ENCODE measurements at places on chromosomes 2 and 18. TPM values are rescaled to one million over a fixed set of nuclear protein-coding genes. Genes with fewer than 3 reads are reported as not detected.

DNA sequence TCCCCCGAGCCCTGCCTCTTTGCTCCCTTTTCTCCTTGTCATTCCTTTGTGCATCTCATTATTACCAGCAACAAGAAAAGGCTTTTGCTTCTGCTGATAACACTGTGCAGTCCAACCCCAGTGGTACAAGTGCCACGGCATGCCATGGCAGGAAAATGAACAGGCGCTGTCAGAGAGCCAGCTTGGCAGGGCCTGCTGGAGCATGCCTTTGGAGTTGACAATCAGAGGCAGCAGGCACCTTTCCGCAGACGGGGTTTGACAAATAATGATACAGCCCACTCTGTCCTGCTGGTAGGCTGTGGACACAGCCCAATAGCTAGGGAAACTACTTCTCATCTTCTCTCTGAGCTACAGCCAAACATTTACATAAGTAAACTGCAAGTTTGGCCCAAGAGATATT lies 243.9 kb upstream of the LRRTM1 start:
- H3K27me3 ChIP-seq = no peaks in the 10 kb centered on the region
- DNase-seq = no peak

- no peaks in the 10 kb centered on the region for H3K4me1 ChIP-seq
- DNase-seq = no peak
- H3K4me3 ChIP-seq = no peak overlapping the region
- H3K27me3 ChIP-seq = no peaks in the 10 kb centered on the region
Measured at GRCh38 chr18:75063615-75064512, 145.1 kb downstream of the PTGR3 start.

DNA sequence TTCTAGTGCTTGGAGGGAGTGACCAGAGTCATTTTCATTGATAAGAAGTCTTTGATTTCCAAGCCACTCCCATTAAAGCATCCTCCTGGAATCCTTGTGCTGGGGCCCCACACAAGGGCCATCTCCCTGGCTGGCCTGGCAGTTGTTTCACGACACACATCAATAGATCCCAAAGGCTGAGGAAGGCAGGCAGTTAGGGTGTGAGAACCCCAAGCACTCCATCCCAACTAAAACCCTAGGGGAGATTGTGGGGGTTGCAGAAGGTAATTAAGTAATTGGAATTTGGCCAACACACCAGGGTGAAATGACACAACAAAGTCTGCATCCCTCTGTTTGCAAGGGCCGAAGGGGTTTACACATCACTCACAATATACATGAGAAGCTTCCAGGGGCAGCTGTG lies 578.1 kb upstream of the SYT4 start:
- DNase-seq = no peak
- no peaks in the 10 kb centered on the region for H3K36me3 ChIP-seq
- no peak overlapping the region for H3K27ac ChIP-seq
- H3K27me3 ChIP-seq = no peaks in the 10 kb centered on the region
- no peak overlapping the region for H3K4me3 ChIP-seq

DNA sequence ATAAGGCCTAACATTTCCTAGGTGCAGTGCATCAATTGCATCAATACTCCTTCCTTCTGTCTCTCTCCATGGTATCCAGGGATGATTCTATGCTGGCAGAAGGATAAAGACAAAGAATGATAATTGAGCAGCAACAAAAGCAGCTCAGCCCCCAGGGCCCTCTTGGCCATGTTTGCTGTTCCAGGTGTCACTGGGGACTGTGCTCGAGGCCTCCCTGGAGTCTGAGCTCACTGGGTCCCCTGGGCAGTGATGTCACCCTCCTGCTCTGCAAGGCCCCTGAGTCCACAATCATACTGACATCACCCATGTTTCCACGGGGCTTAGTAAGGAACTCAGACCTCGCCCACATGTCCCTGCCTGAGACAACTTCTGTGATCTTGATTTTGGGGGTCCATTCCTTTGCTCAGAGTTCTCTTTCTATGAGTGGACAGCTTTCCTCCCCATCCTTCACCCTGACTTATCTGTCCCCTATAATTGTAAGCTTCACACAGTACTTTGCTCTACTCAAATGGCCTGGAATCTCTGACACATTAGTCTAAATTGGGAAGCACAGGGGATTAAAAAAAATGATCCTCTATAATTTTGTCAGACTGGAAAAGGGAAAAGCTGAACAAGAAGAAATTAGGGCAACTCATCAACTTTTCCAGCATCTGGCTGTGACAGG lies 15.8 kb upstream of the EXOC6B start:
- no peak overlapping the region for H3K4me3 ChIP-seq
- H3K4me1 ChIP-seq = no peaks in the 10 kb centered on the region
- DNase-seq = no peak
- H3K27me3 ChIP-seq = no peaks in the 10 kb centered on the region
- no peaks in the 10 kb centered on the region for H3K36me3 ChIP-seq

- no peaks in the 10 kb centered on the region for H3K27me3 ChIP-seq
- H3K4me3 ChIP-seq = no peak overlapping the region
- no peak overlapping the region for H3K27ac ChIP-seq
- no peaks in the 10 kb centered on the region for H3K36me3 ChIP-seq
- H3K4me1 ChIP-seq = no peaks in the 10 kb centered on the region
Measured at GRCh38 chr18:55981712-55982475, 393.9 kb upstream of the TCF4 start.

- no peaks in the 10 kb centered on the region for H3K27me3 ChIP-seq
- H3K36me3 ChIP-seq = peaks cover 3% of the 10 kb centered on the region
Measured at GRCh38 chr2:9593925-9594324, 36.9 kb downstream of the YWHAQ start.

- H3K27ac ChIP-seq = no peak overlapping the region
- H3K36me3 ChIP-seq = no peaks in the 10 kb centered on the region
- no peaks in the 10 kb centered on the region for H3K27me3 ChIP-seq
- H3K4me3 ChIP-seq = no peak overlapping the region
- no peak for DNase-seq
Measured at GRCh38 chr2:173590276-173590861, 235.7 kb downstream of the CDCA7 start.

- no peak overlapping the region for H3K27ac ChIP-seq
- H3K36me3 ChIP-seq = peaks cover 4% of the 10 kb centered on the region
- DNase-seq = no peak
Measured at GRCh38 chr2:230170532-230170931, 49.3 kb downstream of the SP110 start.

- H3K27me3 ChIP-seq = no peaks in the 10 kb centered on the region
- no peak for DNase-seq
- no peaks in the 10 kb centered on the region for H3K36me3 ChIP-seq
- H3K27ac ChIP-seq = no peak overlapping the region
- no peak overlapping the region for H3K4me3 ChIP-seq
Measured at GRCh38 chr18:54086046-54086802, 138.2 kb downstream of the MBD2 start.

DNA sequence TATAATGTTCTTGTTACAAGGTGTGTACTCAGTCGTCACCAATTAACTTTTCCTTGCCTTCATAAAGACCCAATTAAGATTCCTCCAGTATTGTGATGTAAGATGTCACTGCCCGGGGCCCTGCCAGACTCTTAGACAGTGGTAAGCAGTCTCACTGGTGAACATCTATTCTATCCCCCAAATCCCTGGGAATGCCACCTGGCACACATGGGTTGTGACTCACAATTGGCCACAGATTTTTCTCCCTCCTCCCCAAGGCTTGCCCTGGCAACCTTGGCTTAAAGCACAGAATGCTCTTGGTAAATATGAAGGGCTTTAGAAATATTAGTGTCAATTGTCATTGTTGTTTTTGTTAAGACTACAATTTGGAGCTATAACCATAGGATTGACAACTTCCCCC lies 287.9 kb downstream of the ETAA1 start:
- H3K27me3 ChIP-seq = no peaks in the 10 kb centered on the region
- H3K27ac ChIP-seq = no peak overlapping the region
- no peaks in the 10 kb centered on the region for H3K4me1 ChIP-seq

DNA sequence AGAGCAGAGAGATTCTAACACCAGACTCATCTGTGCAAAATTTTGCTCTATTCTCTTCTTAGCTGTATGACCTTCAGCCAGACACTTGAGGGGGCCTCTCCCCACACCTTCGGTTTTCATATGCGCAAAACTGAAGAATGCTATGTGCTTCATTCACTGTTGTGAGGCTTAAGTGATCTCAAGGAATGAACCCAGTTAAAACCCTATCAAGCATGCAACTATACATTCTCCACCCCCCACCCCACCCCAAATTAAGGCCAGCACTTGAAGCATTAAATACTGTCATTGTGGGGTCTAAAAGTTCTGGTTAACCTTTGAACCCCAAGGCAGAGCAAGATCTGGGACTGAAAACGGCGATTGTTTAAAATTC lies 10.0 kb downstream of the PCARE start:
- no peak for DNase-seq
- H3K27ac ChIP-seq = no peak overlapping the region
- H3K27me3 ChIP-seq = no peaks in the 10 kb centered on the region
- no peak overlapping the region for H3K4me3 ChIP-seq
- H3K4me1 ChIP-seq = no peaks in the 10 kb centered on the region

- H3K4me3 ChIP-seq = no peak overlapping the region
- no peaks in the 10 kb centered on the region for H3K27me3 ChIP-seq
- no peaks in the 10 kb centered on the region for H3K36me3 ChIP-seq
- no peak overlapping the region for H3K27ac ChIP-seq
- H3K4me1 ChIP-seq = no peaks in the 10 kb centered on the region
Measured at GRCh38 chr18:33812186-33812585, 234.2 kb downstream of the ASXL3 start.

GRCh38 chr2:447902-448665 lies 160.2 kb upstream of the ALKAL2 start:
- no peaks in the 10 kb centered on the region for H3K36me3 ChIP-seq
- no peak for DNase-seq
- no peaks in the 10 kb centered on the region for H3K4me1 ChIP-seq
- no peak overlapping the region for H3K4me3 ChIP-seq
- H3K27me3 ChIP-seq = no peaks in the 10 kb centered on the region
- no peak overlapping the region for H3K27ac ChIP-seq

DNA sequence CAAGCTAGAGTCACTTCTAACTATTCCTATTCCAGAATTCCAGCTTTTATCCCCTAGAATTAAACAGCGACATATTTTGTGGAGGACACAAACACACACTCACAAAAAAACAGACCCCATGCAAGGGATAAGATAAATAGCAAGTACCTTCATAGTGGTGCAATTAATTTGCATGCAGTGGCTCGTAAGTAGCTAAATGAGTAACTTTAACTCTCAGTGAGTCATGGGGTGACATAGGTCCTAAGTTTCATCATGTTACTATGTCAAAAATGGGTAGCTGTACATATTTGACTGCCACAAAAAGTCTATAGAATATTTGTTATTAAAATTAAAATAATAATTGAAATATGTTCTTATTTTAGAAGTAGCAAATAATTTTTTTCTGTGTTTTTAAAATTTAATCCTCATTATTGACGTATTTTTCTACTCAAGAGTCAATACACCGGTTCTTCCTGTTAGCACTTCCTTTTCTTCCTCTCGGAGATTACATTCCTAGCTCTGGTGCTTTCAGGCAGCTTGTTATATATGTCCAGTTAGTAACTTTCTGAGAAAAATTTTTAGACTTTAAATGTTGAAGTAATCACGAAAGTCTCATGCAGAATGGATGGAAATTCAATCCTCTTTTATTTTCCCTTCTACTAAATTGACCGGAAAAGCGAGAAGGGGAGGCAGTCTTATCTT lies 247.0 kb downstream of the KCNH7 start:
- H3K27me3 ChIP-seq = no peaks in the 10 kb centered on the region
- H3K4me1 ChIP-seq = peaks cover 4% of the 10 kb centered on the region
- no peaks in the 10 kb centered on the region for H3K36me3 ChIP-seq
- no peak overlapping the region for H3K27ac ChIP-seq

DNA sequence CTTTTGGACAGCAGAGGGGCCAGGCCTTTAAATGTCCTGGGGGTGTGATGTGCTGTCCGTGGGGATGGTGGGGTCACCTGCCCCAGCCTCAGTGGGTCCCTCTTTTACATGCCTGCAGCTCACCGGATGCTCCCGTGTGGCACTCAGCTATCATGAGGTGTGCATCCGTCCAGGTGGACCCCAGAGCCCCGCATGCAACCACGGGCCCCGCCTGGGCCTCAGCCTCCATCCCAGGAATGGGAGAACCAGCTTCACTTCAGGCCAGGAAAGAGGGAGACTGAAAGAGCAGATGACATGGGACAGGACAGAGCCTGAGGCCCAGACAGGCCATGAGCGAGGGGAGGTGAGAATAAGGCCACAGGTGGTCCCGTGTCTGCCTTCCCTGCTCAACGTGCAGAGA lies 37.5 kb downstream of the RAMP1 start:
- no peak overlapping the region for H3K27ac ChIP-seq
- H3K36me3 ChIP-seq = no peaks in the 10 kb centered on the region
- H3K27me3 ChIP-seq = no peaks in the 10 kb centered on the region
- H3K4me1 ChIP-seq = peaks cover 13% of the 10 kb centered on the region
- H3K4me3 ChIP-seq = no peak overlapping the region
- peak; percentile 39 for DNase-seq

- DNase-seq = no peak
- peaks cover 6% of the 10 kb centered on the region for H3K36me3 ChIP-seq
- H3K27me3 ChIP-seq = no peaks in the 10 kb centered on the region
- peaks cover 7% of the 10 kb centered on the region for H3K4me1 ChIP-seq
Measured at GRCh38 chr18:10543277-10543676, 17.4 kb downstream of the NAPG start.

- H3K36me3 ChIP-seq = no peaks in the 10 kb centered on the region
- H3K4me3 ChIP-seq = no peak overlapping the region
- no peaks in the 10 kb centered on the region for H3K4me1 ChIP-seq
- H3K27ac ChIP-seq = no peak overlapping the region
- H3K27me3 ChIP-seq = no peaks in the 10 kb centered on the region
Measured at GRCh38 chr2:205270689-205271088, 411.6 kb upstream of the NRP2 start.

DNA sequence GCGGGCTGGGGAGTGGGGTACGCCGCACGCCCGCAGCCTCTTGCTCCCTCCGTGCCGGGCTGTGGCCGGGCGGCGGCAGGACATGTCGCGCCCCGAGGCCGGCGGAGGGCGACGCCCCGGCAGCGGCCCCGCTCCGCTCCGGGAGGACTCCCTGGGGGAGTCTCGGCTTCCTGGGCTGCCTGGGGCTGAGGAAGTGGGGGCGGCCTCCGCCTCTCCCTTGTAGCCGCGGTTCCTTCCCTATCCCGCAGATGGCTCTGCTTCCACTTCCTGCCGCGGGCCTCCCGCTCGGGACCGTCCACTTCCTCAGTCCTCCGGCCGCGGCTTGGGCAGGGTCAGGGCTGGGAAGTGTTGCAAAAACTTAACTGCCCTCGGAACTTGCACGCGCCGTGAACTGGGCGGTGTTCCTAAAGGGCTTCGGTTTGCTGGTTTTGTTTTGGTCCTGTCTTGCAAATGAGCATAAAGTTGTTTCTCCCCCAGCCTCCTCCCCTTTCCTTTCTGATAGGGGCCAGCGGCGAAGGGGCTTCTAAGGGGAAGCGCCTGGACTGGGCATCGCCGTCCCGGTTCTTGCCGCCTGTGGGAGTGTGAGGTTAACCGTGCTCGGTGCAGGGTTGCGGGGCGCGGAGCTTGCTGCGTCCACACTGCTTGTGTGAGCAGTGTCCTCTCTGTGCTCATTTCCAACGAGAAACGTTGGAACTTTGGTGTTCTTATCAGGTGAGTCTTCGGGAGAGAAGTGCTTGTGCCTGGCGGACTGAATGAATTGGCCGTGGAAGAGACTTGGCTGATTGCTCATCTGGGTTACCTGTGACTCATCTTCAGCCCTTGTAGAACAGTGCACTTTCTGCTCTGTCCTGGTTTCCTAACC lies 600 bp downstream of the RALB start:
- H3K4me3 ChIP-seq = peak overlapping the region; percentile 75
- H3K36me3 ChIP-seq = no peaks in the 10 kb centered on the region
- no peaks in the 10 kb centered on the region for H3K27me3 ChIP-seq
- peak; percentile 87 for DNase-seq
- peak overlapping the region; percentile 63 for H3K27ac ChIP-seq
- H3K4me1 ChIP-seq = no peaks in the 10 kb centered on the region

PSMA8 gene
- total RNA-seq = not detected

PDE11A gene
- total RNA-seq = 8.4 TPM

CPO gene
- total RNA-seq = 0.24 TPM

FKBP1B gene
- 6.9 TPM for total RNA-seq

KCNK3 gene
- 0.43 TPM for total RNA-seq

CHRNA1 gene
- total RNA-seq = not detected

GRHL1 gene
- 11.2 TPM for total RNA-seq

NCKAP5 gene
- total RNA-seq = 3.6 TPM

All from right lobe of liver (tissue), 6 donors.